Stimulated activated CD8-positive, alpha-beta memory T cell treated with anti-CD3 and anti-CD28 coated beads, Interleukin-7, amount 100 ng/mL, for 1 hour (primary cell): ENCODE measurements at places on chromosomes 2 and 18.

GRCh38 chr2:23801396-23801795 lies 125.5 kb downstream of the ATAD2B start:
- DNase-seq: no peak

GRCh38 chr2:234164493-234165413 lies 114.3 kb downstream of the SPP2 start:
- peak; percentile 18 for DNase-seq

- DNase-seq: no peak
Observed at GRCh38 chr2:65360441-65360840, 72.0 kb downstream of the SPRED2 start.

DNA sequence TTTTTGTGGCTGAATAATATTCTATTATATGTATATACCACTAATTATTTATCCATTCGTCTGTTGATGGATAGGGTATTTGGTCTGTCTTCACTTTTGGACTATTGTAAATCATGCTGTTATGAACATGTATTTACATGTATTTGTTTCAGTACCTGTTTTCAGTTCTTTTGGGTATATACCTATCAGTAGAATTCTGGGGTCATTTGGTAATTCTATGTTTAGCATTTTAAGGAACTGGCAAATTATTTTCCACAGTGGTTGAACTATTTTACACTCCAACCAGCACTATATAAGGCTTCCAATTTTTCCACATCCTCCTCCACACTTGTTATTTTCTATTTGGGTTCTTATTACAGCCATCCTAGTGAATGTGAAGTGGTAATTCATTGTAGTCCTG lies 12.4 kb upstream of the TANK start:
- DNase-seq: no peak

GRCh38 chr18:23257137-23257536 lies 121.9 kb downstream of the CABLES1 start:
- no peak for DNase-seq

DNA sequence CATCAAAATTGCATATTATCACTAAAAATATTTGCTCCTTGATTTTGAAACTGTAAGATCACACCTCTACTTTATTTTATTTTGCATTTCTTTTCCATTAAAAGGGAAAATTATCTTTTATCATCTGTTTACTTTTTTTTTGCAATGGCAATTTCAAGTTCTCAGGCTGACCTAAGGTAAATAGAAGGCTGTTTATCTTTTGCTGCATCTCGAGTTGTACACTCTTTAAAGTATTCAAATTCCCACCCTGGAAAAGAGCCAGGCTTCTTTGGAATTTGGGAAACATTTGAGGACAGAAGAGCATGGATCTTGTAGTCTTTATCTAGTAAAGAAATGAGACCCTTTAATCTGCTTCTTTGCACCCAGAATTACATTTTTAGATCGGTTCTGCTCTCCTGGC lies 645.7 kb downstream of the SLC4A3 start:
- no peak for DNase-seq

GRCh38 chr2:129178356-129178755 lies 801.1 kb upstream of the RAB6C start:
- DNase-seq: no peak

DNA sequence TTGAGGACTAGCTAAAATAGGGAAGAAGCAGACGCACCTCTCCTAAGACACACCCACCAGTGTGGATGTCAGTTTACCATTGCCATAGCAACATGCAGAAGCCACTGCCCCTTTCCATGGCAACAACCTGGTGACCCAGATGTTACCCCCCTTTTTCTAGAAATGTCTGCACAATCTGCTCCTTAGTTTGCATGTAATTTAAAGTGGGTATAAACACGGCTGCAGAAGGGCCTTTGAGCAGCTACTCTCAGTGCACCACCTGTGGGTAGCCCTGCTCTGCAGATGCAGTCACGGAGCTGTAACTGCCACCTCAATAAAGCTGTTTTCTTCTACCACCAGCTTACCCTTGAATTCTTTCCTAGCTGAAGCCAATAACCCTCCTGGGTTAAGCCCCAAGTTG lies 87.1 kb downstream of the FBXO15 start:
- DNase-seq: no peak

GRCh38 chr2:42795275-42795674 lies 2.9 kb upstream of the HAAO start:
- no peak for DNase-seq

DNA sequence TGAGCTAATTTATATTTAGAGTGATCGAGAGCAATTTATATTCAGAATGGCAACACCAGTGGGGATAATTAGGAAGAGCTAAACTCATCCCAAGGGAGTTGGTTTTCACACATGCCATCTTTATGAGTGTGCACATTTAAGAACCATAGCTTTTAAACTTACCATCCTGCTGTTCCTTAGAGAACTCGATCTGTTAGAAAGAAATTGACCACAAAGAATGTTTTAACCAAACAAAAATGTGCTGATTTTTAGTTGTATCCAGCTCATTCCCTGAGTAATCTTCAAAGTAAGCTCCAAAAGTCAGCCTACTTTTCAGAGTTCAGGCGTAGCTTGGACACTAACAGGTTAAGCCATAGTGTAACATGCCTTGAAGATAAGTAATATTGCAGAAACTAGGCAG lies 12.6 kb downstream of the MYL1 start:
- DNase-seq: no peak

DNA sequence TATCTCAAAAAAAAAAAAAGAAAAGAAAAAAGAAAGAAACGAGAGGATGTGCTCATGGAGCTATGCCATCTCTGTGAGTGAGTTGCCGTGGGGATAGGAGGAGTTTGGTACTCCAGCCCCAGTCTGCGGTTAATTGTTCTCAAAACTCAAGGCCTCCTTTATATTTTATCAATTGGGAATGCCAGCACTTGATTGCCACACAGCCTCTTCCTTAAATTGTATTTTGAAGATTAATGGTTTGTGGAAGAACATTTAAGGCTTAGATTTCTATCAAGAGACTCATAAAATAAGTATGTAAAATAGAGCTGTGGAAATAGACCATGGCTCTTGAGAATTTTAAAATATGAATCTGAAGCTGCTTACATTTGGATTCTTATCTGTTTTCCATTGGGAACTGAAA lies 29.8 kb downstream of the KCNE4 start:
- no peak for DNase-seq
